ENCODE measurements at places on chromosomes 13 and 19.

GRCh38 chr19:13507053-13507611 lies 853 bp upstream of the CACNA1A start:
- DNase-seq = no peak

- DNase-seq = no peak
Observed at GRCh38 chr19:15431396-15432017, 12.7 kb upstream of the AKAP8L start.

- no peak for DNase-seq
Observed at GRCh38 chr13:103656311-103656710, 590.1 kb upstream of the SLC10A2 start.

DNA sequence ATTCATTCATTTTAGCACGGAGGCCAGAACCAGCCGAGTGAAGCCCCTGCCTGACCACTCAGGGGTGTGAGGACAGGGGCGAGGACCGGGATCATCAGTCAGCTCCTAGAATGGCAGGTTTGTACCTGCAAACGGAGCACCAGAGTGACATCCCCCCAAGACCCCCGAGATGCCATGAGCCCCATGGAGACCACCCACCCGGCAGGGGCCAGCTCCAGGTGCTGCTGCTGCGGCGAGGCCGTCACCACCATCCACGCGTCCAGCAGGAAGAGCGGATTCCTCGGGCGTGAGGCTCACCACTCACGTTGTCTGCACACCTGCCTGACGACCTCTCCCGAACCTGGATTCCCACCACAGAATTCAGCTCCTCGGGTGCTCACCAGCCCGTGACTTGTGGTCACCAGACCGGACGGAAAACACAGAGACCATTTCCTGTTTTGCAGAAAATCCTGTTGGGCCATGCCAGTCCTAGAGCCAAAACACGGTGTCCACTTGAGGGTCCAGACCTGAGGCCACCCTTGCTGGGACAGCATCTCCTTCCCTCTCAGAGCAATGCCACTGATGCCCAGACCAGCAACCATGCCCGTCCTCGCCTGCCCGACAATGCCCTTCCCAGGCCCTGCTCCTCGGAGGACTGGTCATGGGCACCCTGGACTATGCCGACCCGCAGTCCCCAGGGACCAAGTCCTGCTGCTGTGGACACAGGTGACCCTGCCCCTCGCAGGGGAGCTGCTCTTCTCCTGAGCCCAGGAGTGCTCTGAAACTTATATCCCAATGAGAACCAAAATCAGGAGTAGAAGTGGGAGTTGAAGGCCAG lies 74.2 kb downstream of the RASA3 start:
- no peak for DNase-seq

- DNase-seq = no peak
Observed at GRCh38 chr13:66222926-66223325, 1007.2 kb downstream of the PCDH9 start.

DNA sequence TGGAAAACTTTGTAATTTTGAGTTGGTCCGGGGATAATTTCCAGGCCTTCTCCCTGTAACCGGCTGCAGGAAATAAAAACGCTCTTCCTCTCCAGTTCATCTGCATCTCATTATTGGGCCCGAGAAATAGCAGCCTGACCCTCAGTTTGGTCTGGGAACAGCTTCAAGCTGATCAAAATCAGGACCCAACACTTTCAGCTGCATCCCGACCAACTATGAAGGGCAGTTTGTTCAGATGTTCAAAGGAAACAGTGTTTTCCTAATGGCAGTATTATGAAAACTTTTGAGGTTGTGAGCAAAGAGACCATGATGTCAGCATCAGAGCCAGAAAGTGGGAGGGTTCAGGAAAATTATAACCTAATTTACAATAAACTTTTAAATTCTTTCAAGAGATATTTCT lies 35.7 kb downstream of the STK24 start:
- DNase-seq = no peak

DNA sequence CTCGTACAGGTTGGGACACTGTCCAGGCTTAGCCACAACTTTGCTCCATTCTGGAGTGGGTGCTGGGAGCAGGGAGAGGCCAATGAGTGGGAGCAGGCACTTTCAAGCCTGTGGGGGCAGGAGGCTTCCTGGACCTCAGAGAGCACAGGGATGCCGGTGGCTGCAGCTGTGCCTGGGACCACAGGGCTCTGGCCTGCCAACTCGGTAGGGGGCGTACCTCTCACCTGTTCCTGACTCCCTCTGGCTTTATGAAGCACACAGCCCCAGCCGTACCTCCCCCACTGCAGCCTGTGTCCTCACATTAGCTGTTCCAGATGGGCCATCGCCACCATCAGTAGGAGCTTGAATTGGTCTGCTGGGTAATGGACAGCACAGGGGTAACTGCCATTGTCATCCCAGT lies 278.7 kb upstream of the KLHL1 start:
- DNase-seq = no peak

- no peak for DNase-seq
Observed at GRCh38 chr13:30074955-30075614, 224.7 kb upstream of the UBL3 start.

GRCh38 chr13:111846391-111847159 lies 220.4 kb upstream of the SOX1 start:
- no peak for DNase-seq

GRCh38 chr13:63855457-63856118 lies 2439.9 kb upstream of the PCDH20 start:
- no peak for DNase-seq

- no peak for DNase-seq
Observed at GRCh38 chr19:10201176-10201575, 6.4 kb upstream of the DNMT1 start.

- DNase-seq = no peak
Observed at GRCh38 chr13:94776956-94777355, 64.6 kb upstream of the SOX21 start.

- DNase-seq = no peak
Observed at GRCh38 chr19:42267644-42268141, 1.4 kb upstream of the CIC start.

DNA sequence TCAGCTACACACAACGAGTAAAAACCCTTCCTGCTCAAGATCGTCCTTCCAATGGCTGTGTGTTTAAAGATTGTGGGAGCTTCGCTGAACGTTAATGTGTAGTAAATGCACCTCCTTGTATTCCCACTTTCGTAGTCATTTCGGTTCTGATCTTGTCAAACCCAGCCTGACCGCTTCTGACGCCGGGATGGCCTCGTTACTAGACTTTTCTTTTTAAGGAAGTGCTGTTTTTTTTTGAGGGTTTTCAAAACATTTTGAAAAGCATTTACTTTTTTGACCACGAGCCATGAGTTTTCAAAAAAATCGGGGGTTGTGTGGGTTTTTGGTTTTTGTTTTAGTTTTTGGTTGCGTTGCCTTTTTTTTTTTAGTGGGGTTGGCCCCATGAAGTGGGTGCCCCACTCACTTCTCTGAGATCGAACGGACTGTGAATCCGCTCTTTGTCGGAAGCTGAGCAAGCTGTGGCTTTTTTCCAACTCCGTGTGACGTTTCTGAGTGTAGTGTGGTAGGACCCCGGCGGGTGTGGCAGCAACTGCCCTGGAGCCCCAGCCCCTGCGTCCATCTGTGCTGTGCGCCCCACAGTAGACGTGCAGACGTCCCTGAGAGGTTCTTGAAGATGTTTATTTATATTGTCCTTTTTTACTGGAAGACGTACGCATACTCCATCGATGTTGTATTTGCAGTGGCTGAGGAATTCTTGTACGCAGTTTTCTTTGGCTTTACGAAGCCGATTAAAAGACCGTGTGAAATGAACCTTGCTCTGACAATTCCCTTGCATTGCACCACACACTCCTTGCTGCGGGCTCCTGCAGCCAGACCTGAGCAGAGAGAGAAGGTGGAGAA lies 2.7 kb upstream of the FAM174C start:
- no peak for DNase-seq

DNA sequence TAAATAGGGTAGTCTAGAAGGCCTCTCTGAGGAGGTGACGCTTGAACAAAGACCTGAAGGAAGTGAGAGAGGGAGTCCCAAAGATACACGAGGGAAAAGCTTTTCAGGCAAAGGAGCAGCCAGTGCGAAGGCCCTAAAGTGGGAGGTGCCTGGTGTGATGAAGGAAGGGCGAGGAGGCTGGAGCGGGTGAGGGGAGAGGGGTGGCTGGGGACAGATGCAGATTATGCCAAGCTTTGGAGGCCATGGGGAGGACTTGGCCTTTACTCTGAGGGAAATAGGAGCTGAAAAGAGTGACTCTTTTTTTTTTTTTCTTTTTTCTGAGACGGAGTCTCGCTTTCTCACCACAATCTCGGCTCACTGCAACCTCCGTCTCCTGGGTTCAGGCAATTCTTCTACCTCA lies 2.9 kb downstream of the CLPTM1 start:
- no peak for DNase-seq

DNA sequence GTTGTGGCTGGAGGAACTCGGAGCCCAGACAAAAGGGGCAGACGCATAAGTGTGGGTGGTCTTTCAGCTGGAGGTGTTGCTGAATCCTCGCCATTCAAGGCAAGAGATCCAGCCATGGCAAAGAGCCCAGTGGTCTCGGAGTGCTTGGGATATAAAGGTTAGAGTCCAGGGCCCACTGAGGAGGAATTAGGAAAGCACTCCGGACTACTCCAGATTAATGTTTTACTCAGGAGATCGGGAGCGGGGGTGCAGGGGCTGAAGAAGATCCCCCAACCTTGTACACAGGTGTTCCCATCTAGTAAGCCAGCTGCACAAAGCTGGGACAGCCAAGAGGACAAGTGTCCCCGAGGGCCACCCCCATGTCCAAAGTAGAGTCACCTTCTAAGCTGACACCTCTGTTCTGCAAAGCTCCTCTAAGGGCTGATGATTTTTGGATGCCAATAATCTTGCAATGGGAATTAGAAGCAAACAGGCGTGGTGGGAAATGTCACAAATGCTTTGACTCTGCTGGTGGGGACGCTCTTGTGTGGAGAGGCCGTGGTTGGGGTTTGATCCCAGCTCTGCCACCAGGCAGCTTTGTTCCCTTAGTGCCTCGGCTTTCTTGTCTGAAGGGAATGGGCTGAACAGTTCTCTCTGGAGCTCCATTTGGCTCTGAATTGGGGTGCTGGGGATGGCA lies 194.3 kb upstream of the SOX1 start:
- no peak for DNase-seq

DNA sequence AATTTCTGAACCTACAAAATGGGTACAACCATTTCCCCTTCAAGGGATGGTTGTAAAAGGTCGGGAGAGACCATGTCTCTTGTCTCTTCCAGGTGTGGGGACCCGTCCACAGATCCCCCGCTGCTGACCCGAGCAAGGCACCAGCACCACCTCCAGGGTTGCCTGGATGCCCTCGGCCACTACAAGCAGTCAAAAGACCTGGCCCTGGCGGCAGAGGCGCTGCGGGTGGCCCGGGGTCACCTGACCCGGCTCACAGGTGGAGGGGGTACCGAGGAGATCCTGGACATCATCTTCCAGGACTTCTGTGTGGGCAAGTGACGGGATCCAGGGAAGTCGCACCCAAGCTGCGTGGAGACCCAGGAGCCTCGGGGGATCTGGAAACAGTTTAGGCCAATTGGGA lies 4.0 kb downstream of the GTPBP3 start:
- no peak for DNase-seq

DNA sequence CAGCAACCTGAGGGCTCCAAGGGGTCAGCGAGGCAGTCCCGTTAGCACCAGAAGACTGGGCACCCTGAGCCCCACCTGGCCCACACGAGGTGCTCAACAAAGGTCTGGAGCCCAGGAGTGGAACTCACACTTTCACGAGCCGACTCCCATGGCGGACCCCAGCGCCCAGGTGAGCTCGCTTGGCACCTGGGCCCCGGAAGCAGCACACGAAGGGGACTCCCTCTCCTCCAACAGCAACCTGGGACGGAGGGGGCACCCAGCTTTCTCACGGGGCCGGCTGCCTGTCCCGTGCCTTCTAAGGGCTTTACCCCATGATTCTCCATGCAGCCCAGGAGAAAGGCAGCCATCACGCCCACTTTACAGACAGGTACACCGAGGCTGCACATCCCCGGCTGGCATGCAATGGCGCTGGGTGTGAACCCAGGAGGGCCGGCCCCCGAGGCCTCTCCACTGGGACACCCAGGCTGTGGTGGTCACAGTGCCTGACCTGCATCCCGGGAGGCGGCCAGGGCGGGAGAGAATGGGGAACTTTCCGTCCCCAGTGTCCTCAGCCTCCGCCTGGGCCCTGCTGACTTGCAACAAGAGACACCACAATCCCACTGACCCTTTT lies 5.0 kb downstream of the PIP5K1C start:
- DNase-seq = no peak

- DNase-seq = no peak
Observed at GRCh38 chr13:102945886-102946285, 100.1 kb downstream of the ERCC5 start.

GRCh38 chr19:30935146-30935545 lies 414.1 kb downstream of the TSHZ3 start:
- no peak for DNase-seq

DNA sequence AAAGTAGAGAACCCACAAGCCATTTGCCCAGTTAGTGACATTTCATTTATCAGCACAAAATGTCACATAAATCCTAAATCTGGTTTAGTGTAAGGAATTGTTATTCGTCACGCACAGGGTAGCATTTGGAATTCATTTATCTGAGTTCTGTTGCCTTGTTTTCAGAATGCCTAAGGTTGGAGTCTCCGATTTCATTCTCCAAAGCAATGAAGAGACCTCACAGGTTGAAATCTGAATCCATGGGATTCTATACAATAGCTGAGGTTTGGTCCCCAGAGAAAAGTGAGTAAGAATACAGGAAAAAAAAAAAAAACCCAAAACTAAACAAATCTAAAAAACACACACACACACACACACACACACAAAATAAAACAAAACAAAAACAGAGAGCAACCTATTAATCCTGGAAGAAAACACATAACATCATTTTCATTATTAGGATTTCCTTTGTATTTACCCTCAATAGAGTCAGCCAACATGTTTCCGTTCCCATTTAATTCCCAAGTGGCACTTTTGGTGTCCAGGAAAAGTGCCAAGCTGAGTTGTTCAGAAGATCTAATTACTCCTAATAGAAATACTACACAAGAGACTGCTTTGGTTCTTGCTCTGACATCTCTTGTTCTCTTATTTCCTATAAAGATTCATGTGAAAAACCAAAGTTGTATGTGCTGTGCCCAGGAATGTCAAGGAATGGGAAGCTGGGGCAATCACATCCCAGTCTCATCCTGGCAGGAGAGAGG lies 36.2 kb upstream of the LRCH1 start:
- DNase-seq = no peak

- no peak for DNase-seq
Observed at GRCh38 chr13:36385489-36385888, 39.3 kb upstream of the SPART start.

DNA sequence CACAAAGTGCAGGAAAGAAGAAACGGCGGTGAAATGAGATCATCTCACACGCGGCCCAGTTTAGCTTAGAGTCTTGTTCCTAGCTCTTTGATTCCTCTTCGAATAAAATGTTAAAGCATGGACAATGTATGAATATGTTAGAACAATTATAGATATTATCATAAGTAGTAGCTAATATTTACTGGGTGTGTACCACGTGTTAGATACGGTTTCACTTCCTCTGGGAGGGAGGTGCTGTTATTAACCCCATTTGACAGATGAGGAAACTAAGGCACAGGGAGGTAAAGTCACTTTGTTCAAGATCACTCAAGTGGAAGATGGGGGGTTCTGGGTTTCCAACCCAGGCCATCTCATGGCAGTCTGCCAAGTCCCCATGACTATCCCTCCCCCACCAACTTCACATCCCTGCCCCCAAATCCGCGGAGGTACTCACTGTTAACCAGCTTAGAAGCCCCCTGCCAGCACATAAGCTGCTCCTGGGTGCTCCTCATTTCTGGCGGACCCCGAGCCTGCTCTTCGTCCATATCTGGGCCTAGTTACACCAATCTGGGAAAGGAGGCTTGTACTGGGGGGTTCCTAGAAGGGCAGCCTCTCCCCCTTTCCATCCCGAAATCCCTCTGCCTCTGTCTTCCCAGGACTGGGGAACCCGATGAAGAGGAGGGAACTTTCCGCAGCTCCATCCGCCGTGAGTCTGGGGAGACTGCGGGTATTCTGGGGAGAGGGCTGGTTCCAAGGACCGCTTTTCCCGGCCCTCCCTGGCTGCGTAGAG lies 1.0 kb upstream of the FXYD7 start:
- no peak for DNase-seq
